Left lobe of liver (tissue), 2 donors: ENCODE measurements at places on chromosomes 11 and 22. TPM values are rescaled to one million over a fixed set of nuclear protein-coding genes. Genes with fewer than 3 reads are reported as not detected.

The CREBZF gene
- total RNA-seq: 18.8 TPM

The ENTHD1 gene
- total RNA-seq: not detected

The MRGPRE gene
- total RNA-seq: not detected

The RASGRP2 gene
- total RNA-seq: 4.2 TPM

The FAT3 gene
- 0.13 TPM for total RNA-seq

The NTM gene
- not detected for total RNA-seq

The OR8G5 gene
- not detected for total RNA-seq

The OVOL1 gene
- total RNA-seq: 0.23 TPM

The OR5B21 gene
- not detected for total RNA-seq

The FGF4 gene
- total RNA-seq: not detected

The FGF3 gene
- total RNA-seq: not detected

The ABCC8 gene
- total RNA-seq: 0.83 TPM

The CALCA gene
- 0.73 TPM for total RNA-seq

The CD3E gene
- total RNA-seq: 1.5 TPM

The MMP1 gene
- not detected for total RNA-seq

The ANO3 gene
- total RNA-seq: 2.6 TPM

The OR2D2 gene
- not detected for total RNA-seq

The DDIAS gene
- 0.75 TPM for total RNA-seq

The SLC6A5 gene
- total RNA-seq: not detected

The APOL5 gene
- total RNA-seq: not detected

The MYOD1 gene
- total RNA-seq: not detected

The CST6 gene
- not detected for total RNA-seq

The CTSF gene
- 45.5 TPM for total RNA-seq

The OR8A1 gene
- not detected for total RNA-seq

The OR8H1 gene
- total RNA-seq: not detected

The SEC14L6 gene
- total RNA-seq: 0.08 TPM

The CLMP gene
- 0.45 TPM for total RNA-seq

The LRRC4C gene
- total RNA-seq: 0.23 TPM

The TRIM29 gene
- total RNA-seq: 2.3 TPM

The BARX2 gene
- total RNA-seq: not detected

The RBFOX2 gene
- 25.5 TPM for total RNA-seq

The OR4D5 gene
- total RNA-seq: not detected

The EXPH5 gene
- 12.8 TPM for total RNA-seq
